ENCODE measurements at places on chromosomes 7 and 10. TPM values are rescaled to one million over a fixed set of nuclear protein-coding genes. Genes with fewer than 3 reads are reported as not detected.

Gene TMEM213
- not detected for polyA plus RNA-seq

Gene ETV1
- polyA plus RNA-seq = not detected

Gene SAP25
- polyA plus RNA-seq = 0.72 TPM

Gene PTF1A
- not detected for polyA plus RNA-seq

Gene LOXL4
- not detected for polyA plus RNA-seq

Gene C7orf33
- not detected for polyA plus RNA-seq

Gene BAIAP2L1
- polyA plus RNA-seq = 0.42 TPM

- no peak for DNase-seq
These were observed 92.6 kb downstream of the MAPK8 start for GRCh38 chr10:48399056-48399541.

- no peak for DNase-seq
These were observed 46.5 kb downstream of the DLD start for GRCh38 chr7:107937531-107937930.

DNA sequence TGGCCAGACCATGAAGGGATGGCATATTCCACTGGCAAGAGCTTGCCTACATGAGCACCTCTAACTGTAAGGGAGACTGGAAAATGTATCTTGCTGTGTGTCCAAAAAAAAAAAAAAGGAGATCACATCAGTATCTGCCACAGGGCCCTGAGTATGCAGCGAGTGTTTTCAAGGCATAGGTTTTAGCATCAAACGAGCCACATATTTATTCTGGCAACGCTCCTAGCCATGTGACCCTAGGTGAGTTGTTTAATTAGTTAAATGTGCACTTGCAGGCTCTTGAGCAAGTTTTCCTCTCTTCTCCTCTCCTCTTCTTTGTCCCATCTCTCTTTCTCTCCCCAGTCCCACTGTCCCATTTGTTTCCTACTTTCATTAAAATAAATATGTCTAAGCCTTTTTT lies 428.7 kb upstream of the AKR1E2 start:
- DNase-seq = no peak

GRCh38 chr10:50421026-50421719 lies 169.9 kb upstream of the ASAH2 start:
- DNase-seq = no peak

- no peak for DNase-seq
These were observed 32.5 kb upstream of the BMPER start for GRCh38 chr7:33872870-33873269.

- DNase-seq = peak; percentile 9
These were observed 4.9 kb downstream of the COL17A1 start for GRCh38 chr10:104080762-104081161.

DNA sequence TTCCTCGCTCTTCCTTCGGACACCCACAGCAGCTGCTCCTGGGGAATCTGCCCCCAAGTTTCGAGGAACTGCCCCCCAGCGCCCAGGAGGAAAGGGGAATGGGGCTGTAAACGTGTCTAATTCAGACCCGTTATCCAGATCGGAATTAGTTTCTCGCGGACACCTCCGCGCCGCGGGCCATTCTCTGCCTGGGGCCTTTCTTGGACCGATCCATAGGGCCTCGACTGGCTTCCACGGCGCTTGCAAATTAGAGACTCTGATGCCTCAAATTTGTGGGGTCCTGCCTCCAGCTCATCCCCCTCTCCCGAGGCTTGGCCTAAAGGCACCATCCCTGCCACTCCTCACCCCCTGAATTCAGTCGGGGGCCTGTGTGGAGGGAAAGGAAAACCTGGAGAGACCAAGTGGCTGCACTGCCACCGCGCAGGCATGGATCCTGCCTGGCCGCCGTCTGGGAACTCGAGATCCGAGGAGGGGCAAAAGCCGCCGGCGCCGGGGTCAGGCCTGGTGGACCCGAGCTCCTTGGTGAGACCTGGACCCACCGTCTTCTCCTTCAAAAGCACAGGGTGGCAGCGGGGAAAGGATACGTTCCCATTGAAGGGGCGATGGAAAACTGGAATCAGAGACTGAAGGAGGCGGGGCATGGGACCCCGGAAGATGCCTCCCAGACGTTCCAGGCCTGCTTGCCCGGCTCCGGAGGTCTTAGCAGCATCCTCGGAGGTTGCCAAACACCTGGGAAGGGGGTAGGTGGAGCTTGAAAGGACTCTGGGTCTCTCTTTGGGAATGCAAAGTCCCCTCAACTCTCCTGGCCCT lies 13.7 kb downstream of the LBX1 start:
- no peak for DNase-seq

GRCh38 chr10:63522995-63523394 lies 1.8 kb downstream of the REEP3 start:
- no peak for DNase-seq

- DNase-seq = no peak
These were observed 270.4 kb upstream of the KLF14 start for GRCh38 chr7:131004371-131004770.

DNA sequence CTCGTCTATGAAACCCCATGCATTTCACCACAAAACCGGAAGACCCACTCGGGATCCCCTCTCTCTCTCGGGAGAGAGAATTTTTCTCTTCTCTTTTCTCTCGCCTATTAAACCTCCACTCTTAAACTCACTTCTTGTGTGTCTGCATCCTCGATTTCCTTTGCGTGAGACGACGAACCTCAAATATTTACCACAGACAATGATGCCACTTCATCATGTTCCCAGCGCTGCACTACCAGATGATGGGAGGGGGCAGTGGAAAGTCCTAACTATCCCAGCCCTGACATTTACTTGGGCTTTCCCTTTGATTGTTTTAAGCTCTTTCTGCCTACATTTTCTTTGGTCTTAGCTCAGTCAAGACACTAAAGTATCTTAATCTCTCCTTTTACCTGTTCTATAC lies 906.7 kb downstream of the GRID1 start:
- no peak for DNase-seq

- DNase-seq = no peak
These were observed 17.1 kb downstream of the HOXA1 start for GRCh38 chr7:27078616-27079233.

GRCh38 chr10:77711683-77712049 lies 74.1 kb upstream of the KCNMA1 start:
- DNase-seq = no peak

GRCh38 chr10:123537188-123537961 lies 128.8 kb upstream of the GPR26 start:
- no peak for DNase-seq

DNA sequence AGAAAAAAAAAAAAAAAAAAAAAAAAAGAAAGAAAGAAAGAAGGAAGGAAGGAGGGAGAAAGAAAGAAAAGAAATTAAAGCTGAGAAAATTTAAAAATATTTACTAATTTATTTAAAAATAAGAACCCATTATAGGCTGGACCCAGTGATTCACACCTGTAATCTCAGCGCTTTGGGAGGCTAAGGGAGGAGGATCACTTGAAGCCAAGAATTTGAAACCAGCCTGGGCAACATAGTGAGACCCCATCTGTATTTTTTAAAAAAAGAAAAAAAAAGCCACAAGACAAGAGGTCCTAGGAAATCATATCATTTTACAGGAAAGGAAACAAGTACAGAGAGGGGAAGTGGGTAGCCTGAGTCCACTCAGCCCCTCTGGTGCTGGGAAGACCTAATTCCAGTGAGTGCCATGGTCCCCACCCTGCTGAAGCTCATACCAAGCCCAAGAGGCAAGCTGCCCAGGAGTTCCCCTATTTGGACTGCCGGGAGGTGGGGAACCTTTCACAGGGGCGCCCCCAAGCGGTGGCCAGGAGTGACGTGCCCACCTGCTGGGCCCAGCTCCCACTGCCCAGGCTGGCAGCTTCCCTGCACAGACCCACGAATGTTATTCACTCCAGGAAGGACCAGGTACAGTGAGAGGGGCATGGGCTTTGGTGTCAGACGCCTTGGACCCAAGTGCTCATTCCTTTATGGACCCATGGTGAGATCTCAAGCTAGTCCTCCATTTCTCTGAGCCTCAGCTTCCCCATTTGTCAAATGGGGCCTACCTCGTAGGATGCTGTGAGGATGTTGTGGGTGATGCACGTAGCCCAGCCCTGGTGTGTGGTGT lies 133.6 kb downstream of the ZMIZ1 start:
- DNase-seq = no peak

- no peak for DNase-seq
These were observed 455.0 kb downstream of the CCSER2 start for GRCh38 chr10:84783386-84783785.

GRCh38 chr7:52831321-52831720 lies 204.1 kb upstream of the POM121L12 start:
- no peak for DNase-seq

DNA sequence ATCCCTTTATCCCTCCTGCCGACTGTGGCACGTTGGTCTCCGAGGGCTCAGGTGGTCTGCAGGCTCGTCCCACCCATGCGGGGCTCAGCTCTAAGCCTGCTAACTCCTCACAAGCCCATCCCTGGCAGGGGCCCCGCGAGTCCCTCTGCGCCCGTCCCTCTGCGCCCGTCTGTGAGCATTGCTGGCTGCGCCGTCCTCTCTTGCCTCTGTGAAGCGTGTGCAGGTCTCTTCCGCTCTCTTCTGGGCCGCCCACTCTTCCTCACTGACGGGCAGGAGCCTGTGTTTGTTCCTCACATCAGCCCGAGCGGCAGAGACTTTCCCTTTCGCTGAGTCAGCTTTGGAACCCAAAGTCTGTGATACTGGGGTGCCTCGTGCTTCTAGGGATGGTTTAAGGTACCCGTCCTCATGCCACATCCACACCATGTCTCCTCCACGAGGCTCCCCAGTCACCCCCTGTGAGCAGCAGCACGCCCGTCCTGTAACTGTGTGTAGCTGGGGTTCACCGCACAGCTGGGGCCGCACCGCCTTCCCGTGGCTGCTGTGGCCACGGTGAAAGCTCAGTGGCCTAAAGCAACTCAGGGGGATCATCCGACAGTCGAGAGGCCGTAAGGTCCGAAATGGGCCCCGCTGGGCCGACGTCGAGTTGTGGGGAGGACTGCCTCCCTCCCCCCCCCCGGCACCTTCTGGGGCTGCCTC lies 35.5 kb downstream of the ADGRA1 start:
- DNase-seq = no peak

DNA sequence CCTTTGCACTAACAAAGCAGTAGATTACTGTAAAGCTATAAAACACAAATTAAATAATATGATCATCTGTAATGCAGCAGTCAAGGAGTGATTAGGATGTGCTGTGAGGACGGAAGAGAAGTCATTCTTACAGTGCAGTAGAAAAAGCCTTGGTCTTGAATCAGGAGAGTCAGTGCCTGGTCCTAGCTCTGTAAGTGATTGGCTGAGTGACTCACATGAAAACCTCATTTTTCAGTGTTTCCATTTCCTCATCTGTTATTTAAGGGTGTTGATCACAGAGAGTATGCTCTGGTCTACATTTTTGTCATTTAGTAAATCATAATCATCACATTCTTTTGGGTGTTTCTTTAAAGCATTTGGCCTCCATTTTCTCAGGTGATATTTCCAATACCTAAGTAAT lies 717.8 kb downstream of the LRMDA start:
- DNase-seq = no peak

DNA sequence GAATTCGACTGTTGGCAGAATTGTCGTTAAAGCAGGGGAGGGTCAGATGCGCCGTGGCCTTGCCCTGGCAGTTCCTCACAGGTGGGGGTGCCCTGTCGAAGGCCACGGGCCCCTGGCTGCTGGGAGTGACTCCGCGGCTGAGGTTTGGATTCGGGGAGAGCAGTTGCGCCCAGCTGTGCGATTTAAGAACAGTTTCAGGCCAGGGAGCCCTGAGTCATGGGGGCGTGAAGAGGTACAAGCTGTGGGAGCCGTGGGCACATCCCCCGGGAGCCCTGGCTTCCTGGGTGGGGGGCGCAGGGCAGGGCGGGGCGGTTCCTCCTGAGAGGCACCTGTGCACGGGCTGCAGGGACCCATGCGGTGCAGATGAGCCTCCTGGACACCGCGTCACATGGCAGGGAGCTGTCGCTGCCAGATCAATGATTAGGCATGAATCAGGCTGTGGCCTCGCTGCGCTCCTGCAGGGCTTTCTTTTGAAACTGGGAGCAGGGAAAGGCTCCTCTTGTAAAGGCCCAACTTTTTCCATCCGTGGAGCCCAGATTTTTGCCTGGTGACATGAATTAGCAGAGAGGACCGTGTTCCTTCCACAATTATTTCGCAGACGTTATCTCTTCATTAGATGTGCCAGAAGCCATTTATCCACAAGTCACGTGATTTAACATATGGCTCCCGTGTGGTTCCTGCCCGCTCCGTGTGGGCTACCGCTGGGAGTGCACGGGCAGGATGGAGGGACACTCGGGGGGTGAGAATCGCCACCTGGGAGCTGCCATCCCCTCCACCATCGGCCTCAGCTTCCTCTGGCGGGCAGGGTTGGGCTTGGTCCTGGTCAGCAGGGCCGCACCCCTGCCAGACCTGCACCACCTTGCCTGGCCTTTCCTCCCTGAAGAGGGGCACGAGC lies 918 bp downstream of the PWWP2B start:
- DNase-seq = peak; percentile 66

DNA sequence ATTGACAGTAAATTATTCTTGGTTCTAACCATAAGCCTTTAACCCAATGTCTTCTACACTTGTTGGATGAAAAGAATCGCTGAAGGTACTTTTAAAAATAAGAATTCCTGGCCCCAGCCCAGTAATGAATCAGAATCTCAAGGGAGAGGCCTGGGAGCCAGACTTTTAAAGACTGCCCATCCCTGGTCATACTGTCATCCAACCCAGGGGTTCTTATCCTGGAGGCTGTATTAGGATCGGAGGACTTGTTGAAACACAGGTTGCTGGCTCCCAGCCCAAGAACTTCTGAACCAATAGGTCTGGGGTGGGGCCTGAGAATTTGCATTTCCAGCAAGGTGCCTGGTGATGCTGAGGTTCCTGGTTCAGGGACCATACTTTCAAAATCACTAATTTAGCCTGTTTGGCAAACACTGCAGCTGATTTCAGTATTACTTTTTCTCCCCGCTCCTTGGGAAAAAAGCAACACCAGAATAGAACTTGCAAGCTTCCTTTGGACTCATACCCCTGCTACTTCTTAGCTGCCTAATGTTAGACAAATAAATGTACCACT lies 79.5 kb upstream of the FAM133B start:
- no peak for DNase-seq

DNA sequence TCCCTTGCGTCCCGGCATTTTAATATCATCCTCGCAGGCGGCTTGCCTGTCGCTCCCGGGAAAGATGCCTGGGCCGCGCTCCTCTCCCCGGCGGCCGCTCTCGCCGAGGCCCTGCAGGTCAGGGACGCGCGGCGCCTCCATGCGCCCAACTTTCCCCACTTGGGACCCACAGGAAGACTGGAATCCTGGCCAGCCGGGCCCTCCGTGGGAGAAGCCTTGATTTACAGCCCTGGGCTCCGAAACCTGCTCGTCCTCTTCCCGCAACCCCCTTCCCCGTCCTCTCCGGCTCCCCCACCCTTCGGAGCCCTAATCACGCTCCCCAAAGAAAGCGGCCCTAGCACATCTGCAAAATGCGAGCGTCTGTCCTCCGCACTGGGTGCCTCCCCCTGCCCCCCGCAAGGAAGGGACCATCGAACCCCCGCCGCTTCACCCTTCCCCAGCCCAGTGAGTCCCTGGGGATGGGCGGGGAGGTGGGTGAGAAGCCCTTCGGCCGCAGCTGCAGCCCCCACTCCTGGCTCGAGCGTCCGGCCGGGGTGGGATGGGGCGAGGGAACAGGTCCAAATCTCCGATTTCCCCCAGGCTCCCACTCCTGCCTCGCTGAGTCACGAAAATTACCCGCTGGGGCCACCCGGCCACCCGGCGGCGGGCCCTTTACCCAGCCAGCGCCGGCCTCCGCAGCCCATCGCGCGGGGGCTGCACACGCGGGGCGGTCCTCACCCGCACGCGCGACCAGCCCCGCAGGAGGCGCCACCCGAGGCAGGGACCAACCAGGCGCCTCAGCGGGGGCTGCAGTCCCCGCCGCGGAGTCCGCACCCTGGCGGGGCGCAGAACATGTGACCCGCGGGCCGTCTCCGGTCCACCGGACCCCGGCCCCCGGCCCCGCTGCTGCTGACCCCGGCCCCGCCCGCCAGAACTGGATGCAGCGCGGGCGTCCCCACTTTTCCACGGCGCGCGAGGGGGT lies 695 bp downstream of the HSPA12A start:
- no peak for DNase-seq
